ENCODE measurements at places on chromosomes 12 and 14.

- no peak for DNase-seq
These were observed 214.1 kb upstream of the PLEKHG7 start for GRCh38 chr12:92488735-92489134.

DNA sequence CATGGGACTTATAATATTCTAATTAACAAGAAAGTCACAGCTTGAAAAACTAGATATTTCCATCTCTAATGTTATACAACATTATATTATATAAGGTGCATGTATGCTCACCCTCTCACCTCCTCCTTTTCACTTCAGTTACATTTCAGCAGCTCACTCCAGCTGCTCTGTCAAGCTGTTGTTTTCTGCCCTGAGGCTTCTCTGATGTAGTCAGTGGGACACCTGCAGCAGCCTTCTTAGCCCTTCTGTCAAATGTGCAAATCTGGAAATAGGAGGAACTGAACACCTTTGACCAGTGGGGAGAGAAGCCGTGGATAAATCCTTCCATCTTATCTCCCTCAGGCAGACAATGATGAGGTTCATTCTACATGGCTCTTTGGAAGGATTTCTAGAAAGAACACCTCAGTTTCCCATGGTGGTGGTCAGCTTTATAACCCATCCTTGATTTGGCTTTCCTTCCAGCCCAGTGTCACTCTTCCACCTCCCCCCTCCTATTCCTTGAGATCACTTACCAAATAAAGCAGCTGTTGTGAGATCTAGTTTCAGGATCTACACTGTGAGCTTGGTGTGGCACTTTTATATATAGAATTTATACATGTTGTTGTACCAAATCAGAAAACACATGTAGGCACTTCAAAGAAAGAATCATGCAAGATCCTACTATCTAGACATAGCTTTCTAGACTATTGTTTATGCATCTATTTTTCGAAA is 79.6 kb upstream of the STK38L start:
- DNase-seq, result no peak

- no peak for DNase-seq
These were observed 4.0 kb upstream of the MYRFL start for GRCh38 chr12:69821032-69821455.

DNA sequence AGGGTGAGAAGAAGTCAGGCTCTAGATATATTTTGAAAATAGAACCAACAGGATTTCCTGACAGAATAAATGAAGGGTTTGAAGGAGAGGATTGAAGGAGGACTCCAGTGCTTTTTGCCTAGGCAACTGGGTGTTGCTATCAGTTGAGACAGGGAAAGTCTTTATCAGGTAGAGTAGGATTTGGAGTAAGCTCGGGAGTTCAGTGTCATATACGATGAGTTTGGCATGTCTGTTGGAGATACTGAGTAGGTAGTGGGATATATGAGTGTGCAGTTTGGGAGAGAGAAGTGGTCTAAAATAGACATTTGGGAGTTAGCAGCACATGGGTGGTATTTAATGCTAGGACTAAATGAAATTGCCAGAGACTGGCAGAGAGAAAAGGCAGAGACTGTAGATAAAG is 141.2 kb downstream of the SAMD4A start:
- DNase-seq, result no peak

DNA sequence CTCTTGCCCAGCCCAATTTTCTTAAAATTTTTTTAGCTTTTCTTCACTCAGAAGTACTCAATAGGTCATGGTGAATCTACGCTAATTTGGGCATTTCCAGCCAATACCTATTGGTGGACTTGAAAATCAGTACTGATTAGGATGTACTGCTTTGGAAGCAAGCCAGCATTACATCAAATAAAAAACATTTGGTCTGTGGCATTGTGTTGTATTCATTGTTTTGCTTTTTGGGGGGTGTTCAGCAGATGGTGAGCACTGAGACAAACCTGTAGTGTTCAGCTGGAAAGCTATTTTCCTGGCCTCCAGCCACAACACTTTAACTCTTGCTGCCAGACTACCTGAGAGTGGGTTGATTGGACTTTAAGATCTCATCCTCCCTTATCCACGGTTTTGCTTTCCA is 4.0 kb downstream of the MAPKAPK5 start:
- DNase-seq, result no peak

GRCh38 chr12:70529647-70530046 is 107.6 kb downstream of the PTPRB start:
- DNase-seq, result no peak

GRCh38 chr12:117069101-117069797 is 30.0 kb downstream of the TESC start:
- no peak for DNase-seq

DNA sequence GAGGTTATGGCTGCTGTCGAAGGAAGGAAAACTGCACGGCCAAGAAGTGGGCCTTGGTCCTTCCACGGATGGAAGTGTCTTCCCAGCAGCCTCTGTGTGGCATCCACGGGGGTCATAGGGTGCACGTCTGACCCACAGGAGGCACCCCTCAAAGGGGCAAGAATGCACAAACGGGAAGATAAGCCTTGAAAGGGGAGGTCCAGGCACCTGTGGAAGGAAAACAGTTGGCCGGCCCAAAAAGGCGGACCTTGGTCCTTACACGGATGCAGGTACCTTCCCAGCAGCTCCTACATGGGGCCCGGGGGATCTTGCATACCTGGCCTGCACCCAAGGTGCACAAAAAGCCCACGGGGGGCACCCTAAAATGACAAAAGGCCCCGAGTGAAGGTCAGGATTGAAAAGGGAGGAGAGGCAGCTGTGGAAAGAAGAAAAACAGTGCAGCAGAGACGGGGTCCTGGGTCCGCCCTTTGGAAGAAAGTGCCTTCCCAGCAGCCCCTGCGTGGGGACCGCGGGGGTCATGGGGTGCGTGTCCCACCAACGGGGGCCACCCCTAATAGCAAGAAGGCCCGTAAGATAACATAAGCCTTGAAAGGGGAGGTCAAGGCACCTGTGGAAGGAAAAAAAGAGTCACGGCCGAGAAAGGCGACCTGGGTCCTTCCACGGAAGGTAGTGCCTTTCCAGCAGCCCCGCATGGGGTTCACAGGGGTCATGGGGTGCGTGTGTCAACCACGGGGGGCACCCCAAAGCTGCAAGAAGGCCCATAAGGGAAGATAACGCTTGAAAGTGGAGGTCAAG is 276.1 kb downstream of the ALG10 start:
- DNase-seq, result no peak

GRCh38 chr12:51382173-51382572 is 9.0 kb downstream of the GALNT6 start:
- no peak for DNase-seq

DNA sequence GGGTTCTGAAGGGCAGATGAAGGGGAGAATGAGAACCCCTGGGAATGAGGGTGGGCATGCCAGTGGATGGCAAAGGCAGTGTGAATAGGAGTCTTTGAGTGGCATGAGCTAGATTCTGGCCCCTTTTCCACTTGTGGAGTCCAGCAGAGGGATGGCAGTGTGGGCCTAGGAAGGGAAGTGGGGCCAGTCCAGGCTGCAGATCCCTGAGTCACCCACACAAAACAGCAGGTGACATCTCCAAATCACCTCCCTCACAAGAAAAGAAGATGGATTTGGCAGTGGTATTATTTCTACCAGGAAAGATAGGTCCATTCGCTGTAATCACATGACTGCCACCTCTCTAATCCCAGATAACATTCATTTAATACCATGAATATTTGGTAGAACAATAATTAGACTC is 151.3 kb downstream of the TTC7B start:
- no peak for DNase-seq

DNA sequence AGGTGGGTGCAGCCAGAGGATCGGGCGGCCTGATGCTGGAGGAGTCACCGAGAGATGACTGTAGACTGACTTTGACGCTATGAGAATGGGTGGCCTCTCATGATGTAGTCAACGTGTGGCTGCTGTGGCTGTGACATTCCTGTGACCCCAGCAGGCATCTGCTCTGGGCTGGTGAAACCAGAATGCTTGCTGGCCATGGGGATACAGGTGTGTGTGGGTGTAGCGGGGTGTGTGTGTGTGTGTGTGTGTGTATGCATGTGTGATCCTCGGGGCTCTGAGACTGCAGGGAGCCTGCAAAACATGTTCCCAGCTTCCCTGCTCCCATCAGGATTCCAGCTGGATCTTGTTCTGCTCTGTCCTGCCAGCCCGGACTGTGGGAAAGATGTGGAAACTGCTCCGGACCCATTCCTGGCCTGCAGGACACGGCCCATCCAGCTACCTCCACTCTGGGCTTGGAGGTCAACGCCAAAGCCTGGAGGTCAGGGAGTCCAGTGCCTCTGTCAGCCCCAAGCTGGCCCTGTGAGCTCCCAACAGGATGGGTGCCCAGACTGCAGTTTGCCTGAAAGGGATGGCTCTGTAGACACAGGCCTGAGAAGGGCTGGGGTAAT is 18.8 kb upstream of the HHIPL1 start:
- DNase-seq, result no peak

DNA sequence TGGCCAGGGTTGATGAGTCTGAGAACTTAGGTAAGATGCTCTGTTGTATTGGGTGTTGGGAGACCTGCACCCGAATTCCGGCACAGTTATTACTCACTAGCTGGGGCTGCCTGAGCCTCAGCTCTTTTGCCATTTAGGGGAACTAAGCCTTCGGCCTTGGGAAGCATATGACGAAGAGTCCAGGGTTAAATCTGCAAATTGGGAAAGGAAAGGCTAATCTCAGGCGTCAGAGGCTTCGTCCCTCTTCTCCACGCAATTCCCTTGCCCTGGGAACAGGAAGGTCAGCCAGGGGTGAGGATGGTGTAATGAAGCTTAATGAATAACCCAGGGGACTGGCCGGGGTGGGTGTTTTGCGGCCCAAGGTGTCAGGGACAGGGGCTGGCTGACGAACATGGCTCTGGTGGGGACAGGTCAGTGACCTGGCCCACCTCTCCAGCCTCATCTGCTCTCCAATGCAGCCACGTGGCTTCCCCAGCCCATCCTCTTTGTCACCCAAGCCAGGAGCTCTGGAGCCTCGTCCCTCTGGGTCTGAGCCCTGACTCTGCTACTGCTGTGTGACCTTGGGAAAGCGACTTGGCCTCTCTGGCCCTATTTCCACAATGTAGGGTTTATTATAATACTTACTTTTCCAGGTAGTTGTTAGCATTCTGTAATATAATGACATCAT is 3.8 kb upstream of the SDSL start:
- no peak for DNase-seq

All from stimulated activated CD4-positive, alpha-beta T cell treated with anti-CD3 and anti-CD28 coated beads, Interleukin-12 subunit alpha, Interleukin-12 subunit beta, amount 100 ng/mL, for 4 hours (primary cell).